Esophagus squamous epithelium (tissue), 5 donors: ENCODE measurements at places on chromosomes 6 and 20. TPM values are rescaled to one million over a fixed set of nuclear protein-coding genes. Genes with fewer than 3 reads are reported as not detected.

MTFR2 gene
- 2.7 TPM for total RNA-seq

ADAT2 gene
- total RNA-seq: 9.4 TPM

CLPSL1 gene
- not detected for total RNA-seq

SLC22A3 gene
- total RNA-seq: 10.5 TPM

OPRL1 gene
- total RNA-seq: not detected

FRK gene
- total RNA-seq: 12.1 TPM

NKX2-2 gene
- not detected for total RNA-seq

RTN4IP1 gene
- 11.1 TPM for total RNA-seq

RAD21L1 gene
- total RNA-seq: not detected

MEI4 gene
- total RNA-seq: not detected

GRCh38 chr6:143361536-143362191 is 88.8 kb downstream of the ADAT2 start:
- no peak overlapping the region for H3K4me3 ChIP-seq
- no peak overlapping the region for H3K27ac ChIP-seq
- no peaks in the 10 kb centered on the region for H3K4me1 ChIP-seq

DNA sequence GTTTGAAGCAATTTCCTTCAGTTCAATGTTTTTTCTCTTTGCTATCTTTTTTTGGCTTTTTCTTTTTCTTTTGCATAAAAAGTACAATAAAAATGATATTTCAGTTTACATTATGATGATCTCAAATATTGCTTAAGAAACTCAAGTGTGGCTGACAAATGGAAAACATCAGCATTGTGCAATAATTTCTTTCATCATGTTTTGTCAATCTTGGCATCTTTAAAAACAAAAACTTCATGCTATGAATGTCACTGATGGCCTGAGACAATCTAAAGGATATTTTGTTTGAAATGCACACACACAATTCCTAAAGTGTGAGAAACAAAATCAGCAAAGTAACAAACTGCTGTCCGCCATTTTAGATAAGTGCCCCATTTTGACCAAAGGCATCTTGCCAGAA is 13.9 kb upstream of the MTCL3 start:
- no peak overlapping the region for H3K27ac ChIP-seq
- no peaks in the 10 kb centered on the region for H3K27me3 ChIP-seq
- H3K36me3 ChIP-seq: no peaks in the 10 kb centered on the region
- H3K4me3 ChIP-seq: no peak overlapping the region

GRCh38 chr6:130622142-130622541 is 205.1 kb upstream of the SMLR1 start:
- H3K27me3 ChIP-seq: no peaks in the 10 kb centered on the region
- no peaks in the 10 kb centered on the region for H3K4me1 ChIP-seq
- no peak for DNase-seq

DNA sequence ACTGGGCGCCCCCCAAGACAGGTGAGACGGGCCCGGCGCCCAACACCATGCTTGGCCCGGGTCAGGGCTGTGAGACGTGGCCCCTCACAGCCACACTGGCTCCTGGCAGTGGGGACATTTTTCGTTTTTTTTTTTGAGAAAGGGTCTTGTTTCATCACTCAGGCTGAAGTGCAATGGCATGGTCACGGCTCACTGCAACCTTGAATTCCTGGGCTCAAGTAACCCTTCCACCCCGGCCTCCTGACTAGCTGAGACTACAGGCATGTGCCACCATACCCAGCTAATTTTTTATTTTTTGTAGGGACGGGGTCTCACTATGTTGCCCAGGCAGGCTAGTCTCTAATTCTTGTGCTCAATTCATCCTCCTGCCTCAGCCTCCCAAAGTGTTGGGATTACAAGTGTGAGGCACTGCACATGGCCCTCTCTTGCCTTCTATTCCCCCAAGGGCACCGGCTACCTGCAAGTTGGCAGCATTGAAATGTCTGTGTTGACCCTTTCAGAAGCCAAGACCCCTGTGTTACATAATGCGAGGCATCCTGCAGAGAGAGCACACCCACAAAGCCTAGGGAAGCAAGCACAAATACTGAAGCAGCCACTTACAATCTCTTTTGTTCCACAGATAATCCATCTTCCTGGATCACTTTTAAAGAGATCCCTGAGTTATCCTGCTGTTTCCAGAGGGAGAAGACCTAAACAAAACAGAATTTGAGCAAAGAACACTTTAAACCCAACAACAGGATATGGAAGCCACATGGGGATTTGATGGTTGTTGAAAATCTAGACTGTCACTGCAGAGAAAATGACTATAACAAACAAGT is 57.5 kb upstream of the SLC4A11 start:
- H3K36me3 ChIP-seq: peaks cover 96% of the 10 kb centered on the region
- H3K27ac ChIP-seq: no peak overlapping the region
- no peak overlapping the region for H3K4me3 ChIP-seq

GRCh38 chr20:50470264-50470858 is 39.8 kb upstream of the PTPN1 start:
- DNase-seq: no peak
- H3K4me3 ChIP-seq: no peak overlapping the region
- no peak overlapping the region for H3K27ac ChIP-seq
- no peaks in the 10 kb centered on the region for H3K36me3 ChIP-seq
- H3K27me3 ChIP-seq: no peaks in the 10 kb centered on the region
- H3K4me1 ChIP-seq: peaks cover 4% of the 10 kb centered on the region

- no peaks in the 10 kb centered on the region for H3K4me1 ChIP-seq
- H3K4me3 ChIP-seq: no peak overlapping the region
- DNase-seq: no peak
- H3K27me3 ChIP-seq: no peaks in the 10 kb centered on the region
Observed at GRCh38 chr20:53276143-53276542, 304.0 kb downstream of the TSHZ2 start.

DNA sequence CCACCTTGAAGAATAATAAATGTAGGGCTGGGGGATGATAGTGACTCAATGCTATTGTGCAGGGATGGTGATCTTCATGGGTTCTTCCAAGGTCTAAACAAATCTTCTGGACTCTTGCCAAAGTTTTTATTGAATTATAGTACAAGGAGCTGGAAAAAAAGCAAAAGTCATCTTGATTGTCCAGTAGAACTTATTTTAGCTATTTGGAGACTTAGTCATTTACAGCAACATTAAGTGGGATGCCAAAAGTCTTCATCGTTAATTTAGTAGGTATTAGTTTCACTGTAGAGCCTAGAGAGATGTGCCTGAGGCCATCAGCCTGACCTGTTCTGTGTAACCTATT is 212.9 kb upstream of the TBX18 start:
- H3K27me3 ChIP-seq: no peaks in the 10 kb centered on the region
- no peak overlapping the region for H3K27ac ChIP-seq
- no peaks in the 10 kb centered on the region for H3K36me3 ChIP-seq
- H3K4me3 ChIP-seq: no peak overlapping the region
- no peak for DNase-seq

DNA sequence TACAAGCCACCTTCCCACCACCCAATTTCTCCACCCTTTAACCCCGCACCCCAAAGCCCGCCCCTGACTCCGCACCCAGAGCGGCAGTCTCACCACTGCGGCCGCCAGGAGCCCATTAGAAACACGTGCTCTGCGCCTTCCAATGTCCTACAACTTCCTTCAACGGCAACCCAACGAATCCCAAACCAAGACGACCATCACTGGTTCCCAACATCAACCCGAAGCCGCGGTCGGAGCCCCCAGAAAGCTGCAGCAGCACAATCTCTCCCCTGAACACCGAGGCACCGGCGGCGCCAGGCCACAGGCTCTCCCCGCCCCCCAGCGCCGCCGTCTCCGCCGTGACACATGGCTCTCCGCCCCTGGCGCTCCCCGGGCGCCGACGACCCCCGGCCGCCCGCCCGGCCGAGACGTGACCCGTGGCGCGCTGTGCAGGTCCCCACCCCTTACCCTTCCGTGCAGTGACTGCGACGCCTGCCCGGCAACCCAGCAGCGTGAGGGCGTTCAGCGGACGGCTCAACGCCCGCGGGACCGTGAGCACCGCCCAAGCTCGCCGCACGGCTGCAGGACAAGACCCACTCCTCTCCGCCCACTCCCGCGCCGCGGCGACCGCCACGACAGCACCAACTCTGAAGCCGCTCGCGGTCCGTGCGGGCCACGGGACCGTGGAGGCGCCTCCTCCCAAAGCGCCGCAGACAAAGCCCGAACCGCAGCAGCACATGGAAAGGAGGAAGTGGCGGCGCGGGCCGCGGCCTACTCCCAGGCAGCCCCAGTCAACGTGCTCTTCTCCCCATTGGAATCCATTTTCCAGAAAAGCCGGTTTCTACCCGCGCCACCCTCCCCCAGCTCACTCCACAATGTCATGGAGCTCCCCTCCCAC is 551 bp downstream of the SYNCRIP start:
- DNase-seq: peak; percentile 12
- no peaks in the 10 kb centered on the region for H3K27me3 ChIP-seq
- H3K36me3 ChIP-seq: peaks cover 36% of the 10 kb centered on the region
- H3K27ac ChIP-seq: peak overlapping the region; percentile 97

DNA sequence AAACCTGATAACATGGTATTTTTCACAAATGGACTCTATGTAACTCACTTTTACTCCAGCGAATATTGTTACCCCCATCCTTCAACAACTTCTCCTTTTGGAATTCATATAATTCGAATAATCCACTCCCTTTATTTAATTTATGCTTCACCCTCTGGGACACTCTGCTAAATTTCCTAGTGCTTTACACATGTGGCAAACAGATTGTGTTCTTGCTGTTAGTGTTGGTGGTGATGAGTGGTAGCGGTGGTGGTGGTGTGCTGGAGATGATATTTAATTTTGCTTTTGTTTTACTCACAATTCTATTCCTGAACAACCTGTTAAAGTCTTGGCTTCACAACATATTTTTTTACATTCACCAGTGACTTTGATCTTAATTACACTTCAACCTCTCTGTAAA is 32.8 kb downstream of the HTR1B start:
- H3K27ac ChIP-seq: no peak overlapping the region
- no peak for DNase-seq
- H3K27me3 ChIP-seq: no peaks in the 10 kb centered on the region
- H3K4me3 ChIP-seq: no peak overlapping the region
- H3K36me3 ChIP-seq: no peaks in the 10 kb centered on the region

- no peaks in the 10 kb centered on the region for H3K27me3 ChIP-seq
- H3K4me1 ChIP-seq: peaks cover 38% of the 10 kb centered on the region
- peak overlapping the region; percentile 38 for H3K27ac ChIP-seq
- DNase-seq: no peak
- H3K36me3 ChIP-seq: no peaks in the 10 kb centered on the region
Observed at GRCh38 chr20:9927224-9927623, 88.3 kb upstream of the PAK5 start.

GRCh38 chr6:155177363-155177961 is 86.4 kb upstream of the CLDN20 start:
- no peaks in the 10 kb centered on the region for H3K36me3 ChIP-seq
- DNase-seq: no peak
- H3K27me3 ChIP-seq: no peaks in the 10 kb centered on the region
- H3K4me1 ChIP-seq: no peaks in the 10 kb centered on the region
- H3K4me3 ChIP-seq: no peak overlapping the region

DNA sequence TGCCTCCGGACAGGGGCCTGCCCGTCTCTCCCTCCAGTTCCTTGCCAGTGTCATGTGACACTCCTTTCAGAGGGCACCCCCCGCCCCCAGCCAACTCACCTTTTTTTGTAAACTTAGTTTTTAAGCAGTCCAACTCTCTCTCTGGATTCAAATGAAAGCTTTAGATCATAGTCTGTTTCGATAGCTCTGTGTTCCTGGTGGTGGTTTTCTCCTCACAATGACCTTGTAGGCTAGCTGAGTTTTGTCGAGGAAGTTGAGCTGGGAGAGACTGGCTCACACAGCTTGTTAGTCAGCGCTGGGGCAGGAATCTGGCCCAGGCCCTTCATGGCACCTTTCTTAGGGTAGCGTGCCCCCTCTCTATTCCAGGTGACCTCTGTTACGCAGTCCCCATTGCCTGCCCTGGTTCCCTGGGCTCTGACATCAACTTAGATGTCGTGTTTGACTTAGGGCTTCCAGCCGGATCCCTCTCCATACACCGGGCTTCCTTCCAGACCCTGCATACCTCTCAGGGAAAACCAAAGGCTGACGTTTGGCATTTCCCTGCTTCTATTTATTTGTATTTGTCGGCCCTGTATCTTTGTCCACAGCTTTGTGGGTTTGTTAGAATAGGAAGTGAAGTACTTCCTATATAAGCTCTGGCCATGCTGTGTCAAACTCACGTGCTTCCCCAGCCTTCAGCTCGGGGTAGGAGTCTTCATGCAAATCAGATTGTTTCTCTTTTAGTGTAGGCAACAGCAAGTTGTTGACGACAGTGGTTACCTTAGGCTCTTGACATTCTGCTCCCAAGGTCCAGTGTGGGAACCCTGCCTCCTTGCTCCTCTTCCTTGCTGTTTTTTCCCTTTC is 12.7 kb downstream of the IGF2R start:
- no peaks in the 10 kb centered on the region for H3K36me3 ChIP-seq
- H3K4me3 ChIP-seq: no peak overlapping the region
- H3K4me1 ChIP-seq: peaks cover 62% of the 10 kb centered on the region
- no peaks in the 10 kb centered on the region for H3K27me3 ChIP-seq
- peak overlapping the region; percentile 65 for H3K27ac ChIP-seq

DNA sequence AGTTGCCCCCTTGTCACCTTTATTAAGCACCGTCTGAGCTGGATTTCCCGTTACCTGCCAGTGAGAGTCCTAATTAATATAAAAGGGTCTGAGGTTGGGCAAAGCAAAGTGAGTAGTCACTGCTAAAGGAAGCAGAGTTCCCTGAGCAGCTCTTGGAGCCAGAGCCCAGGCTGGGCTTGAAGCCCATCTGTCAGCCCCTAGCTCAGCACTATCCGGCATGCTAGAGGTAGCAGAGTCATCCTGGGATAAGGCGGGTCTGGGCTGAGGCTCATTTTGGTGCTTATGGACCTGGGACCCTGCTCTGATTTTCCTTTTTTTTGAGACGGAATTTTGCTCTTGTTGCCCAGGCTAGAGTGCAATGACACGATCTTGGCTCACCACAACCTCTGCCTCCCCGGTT is 46.2 kb downstream of the ADNP start:
- H3K27ac ChIP-seq: no peak overlapping the region
- no peaks in the 10 kb centered on the region for H3K27me3 ChIP-seq
- DNase-seq: no peak
- no peak overlapping the region for H3K4me3 ChIP-seq
- H3K4me1 ChIP-seq: no peaks in the 10 kb centered on the region

GRCh38 chr6:84623956-84624680 is 140.3 kb downstream of the TBX18 start:
- H3K27me3 ChIP-seq: no peaks in the 10 kb centered on the region
- H3K4me3 ChIP-seq: no peak overlapping the region
- no peaks in the 10 kb centered on the region for H3K4me1 ChIP-seq
- no peak overlapping the region for H3K27ac ChIP-seq
- no peaks in the 10 kb centered on the region for H3K36me3 ChIP-seq

GRCh38 chr6:133503336-133503729 is 262.2 kb downstream of the EYA4 start:
- H3K27ac ChIP-seq: no peak overlapping the region
- no peaks in the 10 kb centered on the region for H3K36me3 ChIP-seq
- no peaks in the 10 kb centered on the region for H3K27me3 ChIP-seq
- H3K4me1 ChIP-seq: peaks cover 4% of the 10 kb centered on the region
- no peak for DNase-seq

GRCh38 chr6:235763-236360 is 56.4 kb upstream of the DUSP22 start:
- H3K4me3 ChIP-seq: peak overlapping the region; percentile 31
- no peak for DNase-seq
